ENCODE measurements at places on chromosomes 1 and 21.
A peak's percentile ranks its signal among the peaks of the same experiment; 100 is the strongest.

DNA sequence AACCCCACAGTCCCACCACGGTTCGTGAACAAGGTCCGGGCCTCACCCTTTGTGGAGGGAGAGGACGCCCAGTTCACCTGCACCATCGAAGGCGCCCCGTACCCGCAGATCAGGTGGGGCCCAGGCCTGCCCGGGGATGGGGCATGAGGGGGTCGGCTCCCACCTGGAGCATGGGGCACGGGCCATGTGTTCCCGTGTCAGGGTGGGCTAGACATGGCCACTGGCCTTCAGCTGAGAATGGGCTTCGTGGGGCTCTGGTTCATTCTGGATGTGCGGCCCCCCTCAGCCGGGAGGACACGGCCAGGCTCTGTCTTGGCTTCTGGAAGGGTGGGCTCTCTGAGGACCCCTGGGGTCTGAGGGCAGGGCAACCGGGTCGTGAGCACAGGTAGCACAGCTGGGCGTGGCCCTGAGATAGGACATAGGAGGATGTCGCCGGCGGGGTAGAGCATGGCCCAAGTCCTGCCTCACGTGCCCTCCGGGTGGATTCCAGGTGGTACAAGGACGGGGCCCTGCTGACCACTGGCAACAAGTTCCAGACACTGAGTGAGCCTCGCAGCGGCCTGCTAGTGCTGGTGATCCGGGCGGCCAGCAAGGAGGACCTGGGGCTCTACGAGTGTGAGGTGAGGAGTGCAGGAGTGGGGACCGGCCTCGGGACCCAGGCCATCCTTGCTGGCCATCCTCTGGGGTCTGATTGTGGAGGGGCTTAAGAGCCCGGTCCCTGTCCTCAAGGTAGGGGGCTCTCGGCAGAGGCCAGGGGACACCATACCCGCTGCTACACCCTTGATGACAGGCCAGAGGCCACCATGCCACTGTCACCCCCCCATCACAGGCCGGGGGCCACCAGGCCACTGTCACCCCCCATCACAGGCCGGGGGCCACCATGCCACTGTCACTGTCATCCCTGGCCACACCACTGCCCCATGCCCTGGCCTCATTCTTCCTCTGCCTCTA is 55.5 kb downstream of the TRIM11 start:
- no peak for DNase-seq

DNA sequence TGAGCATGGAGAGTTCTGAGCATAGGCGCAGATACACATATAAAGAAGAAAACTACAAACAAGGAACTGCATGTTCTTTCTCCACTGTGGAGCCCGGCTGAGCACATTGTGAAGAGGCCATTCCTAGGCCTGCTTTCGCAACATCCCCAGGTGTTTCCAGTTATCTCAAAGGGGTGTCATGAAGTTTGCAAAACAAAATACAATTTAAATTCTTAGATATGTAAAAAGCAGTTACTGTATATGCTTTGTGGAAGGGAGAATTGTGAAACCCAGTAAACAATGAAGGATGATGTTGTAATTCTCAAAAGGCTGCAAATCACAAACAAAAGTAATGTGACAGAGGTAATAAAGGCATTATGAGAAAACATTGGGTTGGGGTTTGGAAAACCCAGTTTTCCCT is 98.6 kb upstream of the ZNF644 start:
- DNase-seq = no peak

GRCh38 chr1:39816415-39817090 is 27.9 kb upstream of the BMP8B start:
- DNase-seq = peak; percentile 86

DNA sequence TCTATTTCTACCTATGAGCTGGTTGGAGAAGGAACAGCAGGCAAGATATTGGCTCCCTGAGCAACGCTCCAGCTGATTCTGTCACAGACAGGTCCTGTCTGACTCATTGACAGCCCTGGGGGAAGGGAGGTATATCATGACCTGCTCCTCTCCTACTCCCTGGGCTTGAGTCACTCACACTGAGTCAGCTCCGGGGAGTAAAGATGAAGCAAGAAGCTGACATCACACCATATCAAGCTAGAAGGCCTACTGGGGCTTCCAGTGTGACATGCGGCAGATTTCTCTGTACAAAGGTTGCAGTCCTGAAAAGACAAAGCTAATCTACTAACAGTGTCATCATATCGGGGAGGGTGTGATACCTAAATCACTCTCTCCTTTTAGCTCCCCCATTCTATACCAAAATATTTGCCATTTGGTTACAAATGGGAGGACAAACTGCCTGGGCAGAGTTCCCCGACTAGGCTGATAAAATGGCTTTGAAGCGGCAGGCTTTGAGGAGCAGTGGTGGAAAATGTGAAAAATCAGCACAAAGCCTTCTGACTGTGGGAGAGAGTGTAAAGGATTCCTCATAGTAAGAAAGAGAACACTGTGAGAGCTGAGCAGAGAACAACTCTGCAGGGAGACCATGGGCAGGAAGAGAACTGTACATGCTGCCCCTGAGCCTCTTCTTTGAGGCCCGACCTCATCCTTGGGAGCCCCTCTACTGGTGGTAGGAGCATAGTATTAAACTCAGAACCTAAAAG is 15.5 kb downstream of the PI4KB start:
- no peak for DNase-seq

- DNase-seq = no peak
These were observed 30.5 kb downstream of the OTUD7B start for GRCh38 chr1:149979972-149980540.

DNA sequence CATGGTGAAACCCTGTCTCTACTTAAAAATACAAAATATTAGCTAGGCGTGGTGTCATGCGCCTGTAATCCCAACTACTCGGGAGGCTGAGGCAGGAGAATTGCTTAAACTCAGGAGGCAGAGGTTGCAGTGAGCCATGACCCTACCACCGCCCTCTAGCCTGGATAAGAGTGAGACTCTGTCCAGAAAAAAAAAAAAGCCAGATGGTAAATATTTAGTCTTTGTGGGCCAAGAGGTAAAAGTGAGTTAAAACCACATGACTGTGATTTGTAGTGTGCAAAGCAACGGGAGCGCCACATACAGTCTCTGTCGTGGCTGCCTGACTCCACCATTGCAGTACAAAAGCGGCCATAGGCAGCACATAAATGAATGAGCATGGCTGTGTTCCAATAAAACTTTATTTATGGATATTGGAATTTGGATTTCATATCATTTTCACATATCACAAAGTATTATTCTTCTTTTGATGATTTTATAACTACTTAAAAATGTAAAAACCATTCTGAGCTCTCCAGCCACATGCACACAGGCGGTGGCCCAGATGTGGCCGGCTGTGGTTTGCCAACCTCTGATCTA is 51.8 kb upstream of the CASZ1 start:
- no peak for DNase-seq

DNA sequence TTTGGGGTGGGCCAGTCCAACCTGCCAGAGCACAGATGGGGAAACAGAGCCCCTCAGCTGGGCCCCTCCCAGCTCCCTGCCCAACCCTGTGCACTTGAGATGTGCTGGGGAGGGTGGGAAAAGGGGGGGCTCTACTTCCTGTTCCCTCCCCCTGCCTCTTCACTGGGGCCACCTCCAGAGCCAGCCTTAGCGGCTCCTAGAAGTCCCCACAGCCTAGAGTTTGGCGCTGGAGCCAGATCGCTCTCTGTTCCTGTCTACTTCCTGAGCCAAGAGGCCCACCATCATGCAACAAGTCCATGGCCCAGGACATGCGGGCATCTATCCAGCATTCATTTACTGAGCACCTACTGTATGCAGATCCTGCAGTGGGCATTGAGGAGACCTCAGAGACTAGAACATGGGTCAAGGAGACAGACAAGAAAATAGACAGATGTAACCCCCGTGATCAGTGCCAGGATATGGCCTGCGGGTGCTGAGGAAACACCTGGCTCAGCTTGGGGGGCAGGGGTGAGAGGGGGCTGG is 144.1 kb downstream of the SYF2 start:
- no peak for DNase-seq

GRCh38 chr1:31215065-31215570 is 24.6 kb downstream of the NKAIN1 start:
- no peak for DNase-seq

DNA sequence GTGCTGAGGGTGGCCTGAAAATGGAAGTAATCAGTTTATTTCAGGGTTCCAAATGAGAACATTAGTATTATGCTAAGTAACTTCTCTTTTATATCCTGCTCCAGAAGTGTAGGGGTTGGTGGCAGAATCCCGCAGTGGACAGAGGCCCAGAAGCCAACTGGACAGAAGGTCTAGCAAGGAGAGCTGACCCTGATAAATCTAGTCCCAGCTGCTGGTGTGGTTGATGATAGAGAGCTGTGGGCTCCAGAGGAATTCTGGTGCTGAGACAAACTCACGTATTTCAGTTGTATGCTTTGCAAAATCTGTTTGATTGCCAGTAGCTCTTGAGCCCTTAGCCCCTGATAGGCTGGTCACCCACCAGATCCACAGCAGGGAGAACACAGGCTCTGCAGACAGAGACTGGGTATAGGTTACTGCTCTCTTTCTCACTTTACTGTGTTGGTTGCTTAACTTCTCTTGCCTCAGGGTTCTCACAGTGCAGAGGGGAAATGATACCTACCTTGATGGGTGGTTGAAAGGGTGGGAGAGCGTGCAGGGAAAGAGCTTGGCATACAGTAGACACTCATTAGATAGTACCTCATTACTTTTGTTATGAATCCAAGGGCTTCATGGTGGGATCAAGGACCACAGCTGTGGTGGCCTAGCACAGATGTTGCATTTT is 29.6 kb upstream of the CACNA1E start:
- no peak for DNase-seq

DNA sequence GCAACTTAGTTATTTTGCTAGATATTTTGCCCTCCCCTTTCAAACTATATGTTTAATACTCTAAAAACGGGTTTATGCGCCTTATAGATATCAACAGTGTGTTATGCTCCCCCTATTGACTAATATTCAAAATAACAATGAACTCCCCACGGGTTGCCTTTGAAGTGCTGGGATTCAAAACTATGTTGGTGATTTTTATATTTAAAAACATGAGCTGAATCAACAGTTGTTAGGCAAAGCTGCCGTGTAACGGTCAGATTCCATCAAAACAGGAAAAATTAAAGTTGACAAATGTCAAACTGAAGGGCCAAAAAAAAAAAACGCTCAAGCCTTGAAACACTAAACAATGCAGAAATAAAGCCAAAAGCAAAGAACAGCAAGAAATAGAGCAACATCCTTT is 2.5 kb downstream of the TGFBR3 start:
- no peak for DNase-seq

GRCh38 chr1:41789661-41790330 is 128.9 kb downstream of the HIVEP3 start:
- DNase-seq = no peak

DNA sequence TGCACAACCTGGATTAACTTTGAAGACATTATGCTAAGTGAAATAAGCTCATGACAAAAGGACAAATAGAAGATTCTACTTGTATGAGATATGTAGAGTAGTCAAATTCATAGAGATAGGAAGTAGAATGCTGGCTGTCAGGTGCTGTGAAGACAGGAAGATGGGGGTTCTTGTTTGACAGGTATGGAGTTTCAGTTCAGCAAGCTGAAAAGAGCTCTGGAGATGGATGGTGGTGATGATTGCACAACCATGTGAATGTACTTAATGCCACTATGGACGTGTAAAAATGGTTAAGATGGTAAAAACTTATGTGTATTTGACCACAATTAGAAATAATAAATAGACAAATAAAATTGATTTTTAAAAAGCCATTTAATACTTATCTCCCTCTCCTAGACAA is 169.8 kb upstream of the DUSP10 start:
- DNase-seq = no peak

DNA sequence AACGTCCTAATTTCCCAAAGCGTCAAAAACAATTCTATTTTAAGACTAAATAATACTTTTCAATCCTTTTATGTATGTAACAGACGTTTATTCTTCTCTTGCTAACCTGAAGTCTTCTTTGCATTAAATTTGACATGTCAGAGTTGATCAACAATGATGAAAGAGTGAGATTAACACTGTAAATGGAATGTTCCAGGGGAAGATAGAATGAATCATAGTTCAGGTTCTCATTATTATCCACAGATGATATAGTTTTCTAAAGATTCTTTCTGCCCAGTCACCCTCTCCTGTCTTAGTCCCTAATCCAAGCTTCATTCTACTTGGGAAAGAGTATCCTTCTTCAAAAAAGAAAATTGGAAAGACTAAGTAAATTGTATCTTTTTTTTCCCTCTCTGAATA is 38.9 kb downstream of the SDCCAG8 start:
- no peak for DNase-seq

GRCh38 chr1:80367058-80367457 is 1360.5 kb upstream of the ADGRL4 start:
- DNase-seq = peak; percentile 13

- DNase-seq = no peak
These were observed 7.2 kb upstream of the CRABP2 start for GRCh38 chr1:156712626-156713025.

DNA sequence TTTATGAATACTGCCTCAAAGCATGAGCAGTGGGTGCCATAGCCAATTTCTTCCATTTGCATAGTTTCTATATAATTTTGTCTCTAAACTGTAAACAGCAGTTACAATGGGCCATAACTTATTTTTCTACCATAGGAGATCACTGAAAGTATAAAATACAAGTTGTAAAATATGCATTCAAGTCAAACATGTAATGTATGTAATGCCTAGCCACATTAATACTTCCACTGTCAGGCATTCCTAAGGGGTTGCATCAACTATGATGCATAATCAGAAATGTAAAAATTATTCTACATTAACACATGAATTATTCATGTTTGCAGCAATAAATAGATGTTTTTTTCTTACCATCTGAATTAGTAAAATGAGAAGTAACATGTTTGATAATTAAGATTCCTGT is 560.3 kb upstream of the ZP4 start:
- DNase-seq = no peak

DNA sequence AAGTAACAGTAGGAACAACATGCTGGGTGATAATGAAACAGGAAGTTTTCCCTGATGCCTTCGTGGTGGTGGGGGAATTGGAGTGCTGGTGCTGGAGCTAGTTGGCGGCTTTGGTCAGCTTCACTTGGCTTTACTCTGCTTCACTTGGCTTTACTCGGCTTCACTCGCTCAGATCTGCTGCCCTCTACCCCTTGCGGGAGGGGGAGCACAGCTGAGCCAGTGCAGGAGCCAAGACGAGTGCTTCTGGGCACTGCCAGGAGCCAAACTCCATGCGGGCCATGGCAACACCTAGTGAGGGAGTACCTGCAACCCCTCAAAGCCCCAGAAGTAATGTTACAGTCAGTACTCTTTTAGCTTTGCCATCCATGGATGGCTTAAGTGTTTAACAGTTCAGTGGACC is 10.6 kb upstream of the PRKACB start:
- DNase-seq = no peak

- DNase-seq = no peak
These were observed 6.7 kb downstream of the CELSR2 start for GRCh38 chr1:109256085-109256484.
